ENCODE measurements at places on chromosomes 11 and 22.

DNA sequence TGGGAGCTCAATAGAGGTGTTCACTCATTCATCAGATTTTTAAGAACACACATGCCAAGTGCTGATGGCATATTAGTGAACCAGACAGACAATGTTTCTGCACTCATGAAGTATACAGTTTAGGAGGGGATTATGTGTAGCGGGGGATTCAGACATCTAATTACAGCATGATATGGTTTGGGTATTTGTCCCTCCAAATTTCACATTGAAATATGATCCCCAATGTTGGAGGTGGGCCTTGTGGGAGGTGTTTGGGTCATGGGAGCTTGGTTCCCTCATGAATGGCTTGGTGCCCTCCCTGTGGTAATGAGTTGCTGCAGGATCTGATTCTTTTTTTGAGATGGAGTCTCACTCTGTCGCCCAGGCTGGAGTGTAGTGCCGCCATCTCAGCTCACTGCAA lies 8.9 kb upstream of the RAB3IL1 start:
- DNase-seq: no peak

DNA sequence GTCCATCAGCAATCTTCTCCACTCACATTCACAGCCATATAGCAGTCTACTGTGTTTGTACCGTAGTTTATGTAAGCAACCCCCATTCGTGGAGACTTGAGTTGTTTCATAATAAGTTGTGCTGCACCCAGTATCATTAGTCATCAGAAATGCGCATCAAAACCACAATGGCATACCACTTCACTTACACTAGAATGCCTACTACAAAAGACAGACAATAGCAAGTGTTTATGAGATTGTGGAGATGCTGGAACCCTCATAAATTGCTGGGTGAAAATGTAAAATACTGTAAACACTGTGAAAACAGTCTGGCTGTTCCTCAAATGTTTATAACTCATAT lies 133.3 kb downstream of the ATXN10 start:
- DNase-seq: no peak

GRCh38 chr11:13388741-13389140 lies 74.3 kb downstream of the BTBD10 start:
- no peak for DNase-seq

DNA sequence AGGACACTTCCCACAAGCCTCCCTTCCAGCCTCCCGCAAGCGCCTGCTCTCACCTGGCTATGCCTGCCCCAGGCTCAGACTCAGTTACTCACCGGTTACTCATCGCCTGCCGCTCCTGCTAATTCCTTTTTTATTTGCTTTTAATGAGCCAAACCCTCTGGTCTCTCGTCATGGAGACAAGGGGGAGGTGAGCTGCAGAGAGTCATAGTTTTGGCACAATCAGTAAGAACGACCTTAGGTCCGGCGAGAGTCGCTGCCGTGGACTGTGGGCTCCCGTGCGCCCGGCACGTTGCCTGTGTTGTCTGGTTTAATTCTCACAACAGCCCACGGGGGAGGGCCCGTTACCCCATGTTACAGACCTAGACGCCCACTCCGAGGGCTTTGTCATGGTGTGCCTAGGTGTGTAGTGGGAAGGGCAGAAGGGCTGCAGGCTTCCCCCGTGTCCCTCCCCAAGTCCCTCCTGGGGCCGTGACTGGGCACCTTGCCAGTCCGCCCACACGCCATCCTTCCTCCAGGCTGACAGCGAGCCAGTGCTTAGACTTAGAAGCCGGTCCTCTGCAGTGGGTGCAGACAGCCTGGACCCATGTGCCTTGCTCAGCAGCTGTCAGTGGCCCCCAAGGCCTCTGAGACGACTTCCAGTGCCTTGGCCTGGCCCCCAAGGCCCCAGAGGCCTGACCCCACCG lies 42.2 kb downstream of the WNT7B start:
- no peak for DNase-seq

DNA sequence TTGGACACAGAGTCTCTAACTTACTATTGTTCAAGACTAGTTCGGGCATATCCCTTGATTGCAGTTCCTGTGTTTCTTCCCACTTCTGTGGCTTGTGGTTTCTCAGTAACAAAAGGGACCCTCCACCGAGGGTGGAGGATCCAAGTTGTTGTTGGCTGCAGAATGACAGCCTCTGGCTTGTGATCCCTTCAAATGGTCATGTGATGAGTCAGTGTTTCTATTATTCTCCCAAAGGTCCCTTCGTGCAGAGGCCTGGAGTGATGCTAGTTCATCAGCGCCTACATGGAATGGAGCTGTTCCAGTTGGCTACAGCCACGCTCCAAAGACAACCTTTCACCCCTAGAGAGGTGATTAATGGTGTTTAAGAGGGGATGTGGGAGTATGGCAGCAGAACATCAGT lies 2.6 kb upstream of the VWCE start:
- DNase-seq: no peak

DNA sequence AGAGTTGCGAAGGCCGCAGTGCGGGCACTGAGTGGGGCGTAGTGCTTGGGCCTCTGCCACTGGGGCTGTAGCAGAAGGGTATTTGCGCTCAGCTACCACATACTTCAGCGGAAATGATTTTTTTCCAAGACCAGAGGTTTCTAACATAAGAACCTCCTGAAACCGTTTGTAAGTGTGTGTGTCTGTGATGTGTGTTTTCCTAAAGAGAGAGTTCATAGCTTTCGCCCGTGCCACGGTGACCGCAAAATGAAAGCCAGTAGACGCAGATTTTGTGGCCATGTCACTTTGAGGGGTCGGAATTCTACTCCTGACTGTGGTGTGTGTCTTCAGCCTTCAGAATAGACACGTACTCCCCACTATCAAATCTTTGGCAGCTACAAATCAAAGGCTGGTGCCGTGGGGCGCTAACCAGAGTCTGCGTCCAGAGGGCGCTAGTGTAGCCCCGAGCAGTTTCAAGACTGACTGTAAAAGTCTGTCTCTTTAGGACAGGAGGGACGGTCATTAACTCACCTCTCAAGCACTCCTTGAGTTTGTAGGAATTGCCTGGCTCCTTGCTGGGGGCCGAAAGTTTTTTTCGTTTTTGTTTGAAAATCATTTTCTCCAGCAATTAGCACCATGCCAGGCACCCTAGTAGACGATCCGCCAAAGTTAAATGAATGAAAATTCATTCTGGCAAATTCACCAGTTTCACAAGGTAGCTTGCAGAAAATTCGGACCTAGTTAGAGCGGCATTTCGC lies 2.5 kb upstream of the CALCA start:
- no peak for DNase-seq

GRCh38 chr11:1296287-1296686 lies 13.1 kb downstream of the TOLLIP start:
- DNase-seq: no peak

DNA sequence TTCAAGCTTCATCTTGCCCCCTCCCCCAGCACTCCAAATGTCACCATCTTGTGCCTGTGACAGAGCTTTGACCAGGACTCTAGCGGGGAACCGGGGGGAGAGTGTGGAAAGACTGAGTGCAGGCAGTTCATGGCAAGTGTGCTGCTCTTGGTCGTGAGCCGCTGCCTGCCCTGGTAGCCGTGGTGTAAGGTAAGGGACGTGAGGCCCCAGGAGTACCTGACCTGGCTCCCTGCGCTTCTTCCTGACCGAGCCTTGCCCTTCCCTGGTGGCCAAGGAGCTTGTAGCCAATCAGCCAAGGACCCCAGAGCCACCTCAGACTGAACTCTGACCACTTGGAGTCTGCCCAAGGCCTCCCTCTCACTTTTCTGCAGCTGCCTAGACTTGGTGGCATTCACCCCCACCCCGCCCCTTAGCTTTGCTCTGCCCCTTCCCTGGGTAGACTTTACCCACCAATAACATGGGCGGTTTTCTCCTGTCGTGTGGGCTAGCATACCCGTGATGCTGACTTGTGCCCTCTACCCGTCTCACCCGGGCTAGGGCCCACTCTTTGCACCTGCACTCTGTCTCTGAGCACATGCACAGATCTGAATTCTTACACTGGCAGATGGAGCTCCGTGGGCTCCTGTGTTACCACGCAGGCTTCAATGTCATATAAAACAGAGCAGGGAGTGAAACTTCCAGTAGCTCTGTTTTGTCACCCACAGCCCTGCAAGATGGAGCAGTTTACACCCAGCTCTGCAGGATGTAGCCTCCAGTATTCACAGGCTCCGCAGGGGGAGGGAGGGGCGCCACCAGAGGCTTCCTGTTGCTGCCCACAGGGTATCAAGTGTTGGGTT lies 1.5 kb downstream of the DGKZ start:
- no peak for DNase-seq

DNA sequence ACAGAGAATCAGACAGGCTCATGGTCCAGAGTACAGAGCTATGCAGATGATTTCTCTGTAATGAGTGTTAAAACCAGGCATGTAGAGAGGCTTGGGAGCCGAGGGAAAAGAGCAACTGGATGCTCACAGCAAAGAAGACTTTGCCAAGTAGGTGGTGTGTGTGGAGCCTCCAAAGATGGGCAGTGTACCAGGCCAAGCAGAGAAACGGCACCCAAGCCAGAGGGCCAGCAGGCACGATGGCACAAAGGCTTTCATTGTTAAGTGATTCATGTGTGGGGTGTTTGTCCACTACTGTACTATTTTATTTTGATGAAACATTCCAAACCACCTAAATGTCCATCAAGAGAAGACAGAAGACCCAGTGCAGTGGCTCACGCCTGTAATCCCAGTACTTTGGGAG lies 11.1 kb downstream of the RANGAP1 start:
- DNase-seq: no peak

- DNase-seq: no peak
Measured at GRCh38 chr11:12900496-12900895, 108.6 kb upstream of the RASSF10 start.

- no peak for DNase-seq
Measured at GRCh38 chr11:64035576-64035975, at the start of gene FLRT1. TSS of gene FLRT1 (plus strand) at chr11:64035931. CDS start at chr11:64116268, 80,337 bp downstream.

DNA sequence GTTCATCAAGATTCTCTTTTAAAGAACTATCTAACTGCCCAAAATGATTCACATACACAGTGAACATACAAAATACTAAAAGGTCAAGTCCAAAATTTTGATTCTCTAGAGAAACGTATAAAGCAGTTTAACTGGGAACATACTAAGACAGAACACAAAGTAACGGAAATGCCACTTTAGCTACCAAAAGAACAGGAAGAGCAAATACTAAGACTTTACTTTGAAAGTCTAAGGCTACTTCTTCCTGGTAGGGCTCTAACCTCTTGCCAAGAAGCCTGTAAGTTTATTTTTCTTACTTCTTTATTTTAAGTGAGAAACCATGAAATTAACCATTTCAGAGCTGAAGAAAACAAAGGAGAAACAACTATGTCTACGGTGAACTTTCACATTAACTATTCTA lies 6.2 kb downstream of the PICALM start:
- no peak for DNase-seq

- no peak for DNase-seq
Measured at GRCh38 chr11:62046568-62047100, 77.2 kb upstream of the INCENP start.

- no peak for DNase-seq
Measured at GRCh38 chr22:25081409-25081824, 118.2 kb upstream of the CRYBB3 start.

DNA sequence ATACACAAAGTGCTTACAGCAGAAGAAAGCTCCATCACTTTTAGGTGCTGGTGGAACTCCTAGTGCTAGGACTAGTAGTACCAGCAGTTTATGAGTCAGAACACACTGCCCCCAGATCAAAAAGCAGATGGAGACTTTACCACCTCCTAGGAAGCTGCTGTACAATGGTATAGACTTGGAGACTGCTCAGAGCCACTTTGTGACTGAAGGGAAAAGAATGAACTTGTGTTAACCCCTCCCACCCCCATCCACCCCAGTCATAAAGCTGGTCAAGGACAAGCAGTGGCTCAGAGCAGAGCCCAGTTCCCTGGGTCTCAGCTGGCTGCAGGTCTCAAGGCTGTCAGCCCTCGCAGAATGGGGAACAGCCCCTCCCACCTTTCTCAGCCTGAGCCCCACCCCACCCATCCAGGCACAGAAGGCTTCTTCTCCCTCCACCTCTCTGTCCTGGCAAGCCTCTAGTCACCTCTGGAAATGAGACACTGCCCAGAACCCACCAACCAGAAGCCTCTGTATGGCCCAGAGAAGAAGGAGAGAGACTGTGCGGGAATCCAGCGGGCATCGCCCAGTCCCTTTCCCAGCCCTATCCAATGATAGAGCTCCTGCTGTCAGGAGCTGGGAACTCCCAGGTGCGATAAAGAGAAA lies 23.8 kb downstream of the PACSIN2 start:
- no peak for DNase-seq

DNA sequence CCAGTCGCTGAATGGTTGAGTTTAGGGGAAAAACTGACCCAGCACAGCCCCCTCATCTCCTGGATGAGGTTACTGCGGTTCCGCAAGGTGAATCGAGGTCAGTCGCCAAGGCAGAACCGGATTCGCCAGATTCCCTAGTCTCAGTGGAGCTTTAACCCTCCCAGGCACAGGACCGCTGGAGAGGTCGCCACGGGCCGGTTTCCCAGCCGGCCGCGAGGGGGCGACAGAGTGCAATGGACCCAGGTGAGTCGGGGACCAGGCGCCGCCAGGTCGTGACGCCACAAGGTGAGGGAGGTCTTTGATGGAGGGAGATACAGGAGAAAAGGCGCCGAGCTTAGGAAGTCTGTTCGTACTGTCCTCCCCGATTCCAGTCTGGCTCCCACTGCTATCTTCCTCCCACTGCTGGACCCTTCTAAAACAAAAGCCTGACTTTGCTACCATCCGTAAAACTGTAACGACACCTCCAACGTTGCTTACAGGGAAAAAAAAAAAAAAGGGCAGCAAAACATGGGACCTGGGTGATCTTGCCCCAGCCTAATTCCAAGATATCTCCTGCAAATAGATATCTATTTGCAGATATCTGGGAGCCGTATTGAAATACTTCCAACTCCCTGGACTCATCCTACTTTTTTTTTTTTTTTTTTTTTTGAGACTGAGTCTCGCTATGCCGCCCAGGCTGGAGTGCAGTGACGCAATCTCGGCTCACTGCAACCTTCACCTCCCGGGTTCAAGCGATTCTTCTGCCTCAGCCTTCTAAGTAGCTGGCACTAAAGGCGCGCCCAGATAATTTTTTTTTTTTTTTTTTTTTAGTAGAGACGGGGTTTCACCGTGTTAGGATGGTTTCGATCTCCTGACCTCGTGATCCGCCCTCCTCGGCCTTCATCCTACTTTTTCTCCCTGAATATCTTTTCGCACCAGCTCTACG lies 1.4 kb upstream of the GGA1 start:
- DNase-seq: no peak

DNA sequence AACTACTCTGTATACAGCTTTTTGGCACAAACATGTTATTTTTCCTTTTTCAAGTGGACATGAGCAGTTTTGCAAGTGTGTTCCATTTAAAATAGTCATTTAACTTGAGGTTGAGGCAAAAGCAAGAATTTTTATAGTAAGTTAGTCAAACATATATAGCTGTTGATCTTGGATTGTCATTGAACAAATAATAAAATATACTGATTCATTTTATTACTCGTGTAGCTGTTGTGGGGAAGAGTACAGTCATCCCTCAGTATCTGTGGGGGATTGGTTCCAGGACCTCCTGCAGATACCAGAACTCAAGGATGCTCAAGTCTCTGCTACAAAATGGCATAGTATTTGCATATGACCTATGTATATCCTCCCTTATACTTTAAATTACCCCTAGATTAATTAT lies 45.3 kb downstream of the EXT2 start:
- no peak for DNase-seq

- no peak for DNase-seq
Measured at GRCh38 chr11:58127350-58127749, 2.0 kb upstream of the OR9I1 start.
